NCI-H2029 (cell line): ENCODE measurements at places on chromosomes 3 and 15.

DNA sequence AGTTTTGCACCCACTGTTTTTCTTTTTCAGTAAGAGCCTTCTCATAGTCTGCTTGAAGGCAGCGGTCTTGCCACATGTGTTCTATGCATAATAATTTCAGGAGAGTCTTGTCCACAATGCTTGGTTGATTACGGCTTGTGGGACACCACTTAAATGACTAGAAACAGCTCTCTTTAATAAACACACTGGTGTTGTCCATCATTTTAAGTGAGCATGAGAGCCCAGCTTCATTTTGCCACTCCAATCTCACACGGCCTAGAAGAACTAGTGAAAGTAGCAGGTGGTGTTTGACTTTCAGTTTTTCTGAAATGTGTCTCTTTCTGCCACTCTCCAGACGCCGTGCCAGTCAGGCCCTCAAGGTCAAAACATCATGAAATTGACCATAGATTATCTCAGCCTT lies 292.1 kb downstream of the LPP start:
- no peak for DNase-seq

GRCh38 chr15:100863796-100864267 lies 15.8 kb upstream of the ALDH1A3 start:
- DNase-seq = no peak

DNA sequence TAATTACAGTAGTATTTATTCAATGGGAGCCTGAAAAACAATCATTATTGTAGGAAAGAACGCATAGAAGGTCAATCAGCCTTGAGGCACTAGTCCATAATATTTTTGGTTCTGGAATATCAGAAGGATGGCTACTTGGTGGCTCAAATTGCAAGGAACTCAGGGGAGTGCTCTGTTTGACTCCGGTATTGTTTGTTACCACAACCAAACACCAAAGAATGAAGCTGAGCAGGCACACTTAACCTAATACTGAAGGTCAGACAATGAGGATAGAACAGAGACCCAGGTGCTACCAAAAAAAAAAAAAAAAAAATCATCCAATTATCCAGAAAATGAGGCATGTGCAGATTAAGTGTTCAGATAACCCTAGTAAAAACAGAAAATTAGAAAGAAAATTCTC lies 11.1 kb upstream of the SATB1 start:
- peak; percentile 40 for DNase-seq

- no peak for DNase-seq
These were observed 66.9 kb upstream of the KLF13 start for GRCh38 chr15:31259562-31260252.

DNA sequence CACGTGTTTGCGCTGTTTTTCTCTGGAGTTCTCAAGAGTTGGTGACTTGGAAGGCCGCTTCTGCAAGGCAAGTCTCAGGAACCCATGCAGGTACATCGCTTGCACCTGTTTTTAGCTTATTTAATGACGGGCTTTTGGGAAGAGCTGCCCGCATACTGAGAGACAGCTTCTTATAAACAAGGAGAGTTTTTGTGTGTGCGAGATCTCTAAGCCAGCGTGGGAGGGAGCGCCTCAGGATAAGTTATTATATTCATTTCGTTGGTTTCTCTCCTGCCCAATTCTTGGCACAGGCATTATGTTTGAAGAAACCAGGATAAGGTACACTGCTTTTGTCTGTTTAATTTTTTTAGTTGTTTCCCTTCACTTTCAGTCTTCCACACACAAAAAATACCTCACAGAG lies 11.4 kb upstream of the SACM1L start:
- DNase-seq = no peak
